ENCODE measurements at places on chromosomes 2 and 18.
A peak's percentile ranks its signal among the peaks of the same experiment; 100 is the strongest.

- DNase-seq, result no peak
Observed at GRCh38 chr18:24270358-24270936, 127.2 kb downstream of the OSBPL1A start.

DNA sequence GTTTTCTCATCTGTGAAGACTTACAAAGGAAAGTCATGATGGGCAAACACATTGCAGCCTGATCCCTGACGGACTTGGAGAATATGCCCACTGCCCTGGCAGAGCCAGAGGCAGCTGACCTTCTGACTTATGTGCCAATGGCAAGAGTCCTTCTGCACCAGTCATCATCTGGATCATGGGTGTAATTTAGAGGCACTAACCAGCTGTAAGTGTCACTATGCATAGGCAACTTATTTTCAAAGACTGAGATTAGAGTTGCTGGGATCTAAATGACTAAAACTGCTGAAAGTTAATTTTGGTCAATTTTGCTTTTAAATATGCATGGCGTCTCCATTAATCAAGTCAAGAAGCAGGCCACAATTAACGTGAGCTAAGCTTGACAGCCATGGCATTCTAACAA, 261.2 kb downstream of the BCL11A start:
- DNase-seq, result no peak

- DNase-seq, result no peak
Observed at GRCh38 chr2:211836409-211836808, 702.2 kb downstream of the ERBB4 start.

DNA sequence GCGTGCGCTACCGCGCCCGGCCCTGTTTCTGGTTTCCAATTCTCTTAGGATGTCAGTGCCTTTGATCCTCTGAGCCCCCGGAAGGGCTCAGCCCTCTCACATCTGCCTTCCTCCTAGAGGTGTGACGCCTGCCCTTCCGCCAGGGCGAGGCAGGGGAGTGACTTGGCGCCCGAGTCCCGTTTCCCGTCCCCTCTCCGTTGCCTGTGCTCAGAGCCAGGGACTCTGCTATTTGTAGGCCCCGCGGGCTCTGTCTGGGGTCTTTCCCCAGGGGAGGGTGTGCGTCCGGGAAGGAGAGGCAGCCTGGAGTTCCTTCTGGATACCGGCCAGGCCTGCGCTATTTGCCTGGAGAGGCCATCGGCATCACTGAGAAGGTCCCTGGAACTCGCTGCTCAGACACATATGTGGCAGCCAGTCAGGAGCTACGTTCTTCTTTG, 103.7 kb upstream of the TAF1B start:
- peak; percentile 88 for DNase-seq

- no peak for DNase-seq
Observed at GRCh38 chr2:56952871-56953270, 769.1 kb downstream of the CCDC85A start.

DNA sequence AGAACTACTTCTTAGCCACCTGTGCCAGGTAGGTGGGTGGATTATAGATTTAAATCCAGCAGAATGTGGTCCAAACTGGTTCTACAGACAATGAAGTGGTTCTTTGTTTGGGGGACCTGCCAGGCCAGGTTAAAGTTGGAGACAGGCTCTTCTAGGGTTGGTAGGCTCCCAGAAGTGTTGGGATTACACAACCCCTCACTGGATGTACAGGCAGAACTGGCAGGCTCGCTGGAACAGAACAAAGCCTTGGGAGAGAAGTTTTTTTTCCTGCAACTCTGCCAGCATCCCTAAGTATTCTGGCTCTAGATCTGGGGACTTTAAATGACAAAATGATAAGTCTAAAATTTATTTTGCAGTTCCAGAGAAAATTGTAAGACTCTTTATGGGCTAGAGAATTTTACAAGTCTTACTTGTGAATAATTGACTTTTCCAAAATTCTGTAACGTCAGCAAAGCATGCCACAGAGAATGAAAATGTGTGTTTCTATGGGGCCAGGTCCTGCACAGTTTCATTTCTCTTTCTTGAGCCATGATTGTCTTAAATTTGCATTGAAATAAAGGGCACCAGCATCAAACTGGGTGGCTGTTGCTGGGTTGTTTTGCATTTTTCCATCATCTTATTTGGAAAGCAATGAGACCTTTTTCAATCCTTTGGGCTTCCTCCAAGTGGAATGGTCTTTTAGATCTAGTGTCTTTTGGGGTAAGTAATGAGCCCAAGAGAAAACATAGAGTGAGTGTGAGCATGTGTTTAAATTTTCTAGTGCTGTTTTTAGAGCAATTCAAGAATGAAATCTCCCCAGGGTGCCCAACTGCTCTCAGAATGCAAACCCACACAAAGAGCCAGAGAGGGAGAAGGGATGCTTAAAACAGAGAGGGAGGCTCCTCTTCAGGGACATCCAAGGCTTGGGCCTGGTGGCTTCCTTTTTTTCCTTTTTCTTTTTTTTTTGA, 32.4 kb upstream of the ATL2 start:
- peak; percentile 30 for DNase-seq

DNA sequence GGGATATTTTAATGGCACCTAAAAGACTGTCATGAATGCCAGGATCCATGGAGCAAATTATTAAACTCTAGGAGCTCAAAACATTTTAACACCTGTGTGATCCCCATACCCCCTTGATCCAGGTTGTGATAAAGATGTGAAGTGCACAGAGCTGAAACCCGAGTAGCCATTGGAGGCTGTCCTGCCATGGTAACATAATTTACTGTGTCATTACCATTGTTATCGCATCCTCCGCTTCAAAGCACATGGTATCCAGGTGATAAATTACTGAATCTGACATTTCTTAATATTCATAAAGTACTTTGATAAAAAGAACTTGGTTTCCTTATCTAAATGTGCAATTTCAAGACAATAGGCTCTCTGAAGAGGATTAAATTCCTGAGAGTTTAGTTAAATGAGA, 109.3 kb downstream of the CHST9 start:
- no peak for DNase-seq

DNA sequence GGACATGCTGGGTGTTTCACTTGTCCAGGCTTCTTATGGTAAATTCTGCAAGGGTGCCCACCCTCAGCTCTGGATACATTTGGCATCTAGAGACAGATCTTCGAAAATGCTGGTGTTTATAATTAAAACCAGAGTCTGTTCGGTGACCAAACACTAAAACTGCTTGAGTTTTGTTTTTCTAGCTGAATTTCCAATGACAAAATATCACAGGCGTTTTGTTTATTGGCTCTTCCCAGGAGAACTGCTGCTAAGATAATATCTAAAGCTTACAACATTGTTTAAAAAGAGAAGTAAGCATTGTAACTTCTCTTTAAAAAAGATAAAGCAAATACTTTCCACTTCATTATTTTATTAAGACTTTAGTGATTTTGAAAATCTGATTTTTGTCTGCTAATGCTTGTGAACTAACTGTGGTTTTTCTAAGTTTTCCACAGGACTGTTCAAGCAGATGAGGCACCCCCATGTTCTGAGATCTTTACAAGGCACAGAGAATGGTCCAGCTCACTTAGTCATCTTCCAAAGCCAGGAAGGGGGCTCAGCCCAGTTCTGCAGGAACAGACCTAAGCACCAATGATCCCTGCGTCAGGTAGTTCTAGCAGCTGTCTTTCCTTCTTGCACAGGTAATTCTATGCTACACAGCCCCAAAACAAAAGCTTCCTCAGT, 94.8 kb upstream of the LTBP1 start:
- DNase-seq, result no peak

DNA sequence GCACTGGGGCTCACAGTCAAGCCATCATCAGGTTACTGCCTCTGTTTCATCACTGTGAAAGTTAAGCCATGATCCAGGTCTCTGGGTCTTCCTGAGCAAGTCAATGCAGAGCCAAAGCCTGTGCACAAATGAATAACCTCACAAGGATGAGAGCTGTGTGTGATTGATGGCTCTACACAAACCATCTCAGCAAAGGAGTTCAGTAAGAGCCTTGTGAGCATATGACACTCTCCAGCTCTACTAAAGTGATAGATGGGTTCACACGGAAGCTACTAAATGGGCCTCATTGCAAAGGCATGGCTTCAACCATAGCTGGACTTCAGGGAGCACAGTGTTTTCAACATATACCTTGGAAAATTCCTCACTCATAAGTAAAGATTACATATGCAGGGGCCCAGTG, 101.5 kb downstream of the AFF3 start:
- DNase-seq, result no peak

DNA sequence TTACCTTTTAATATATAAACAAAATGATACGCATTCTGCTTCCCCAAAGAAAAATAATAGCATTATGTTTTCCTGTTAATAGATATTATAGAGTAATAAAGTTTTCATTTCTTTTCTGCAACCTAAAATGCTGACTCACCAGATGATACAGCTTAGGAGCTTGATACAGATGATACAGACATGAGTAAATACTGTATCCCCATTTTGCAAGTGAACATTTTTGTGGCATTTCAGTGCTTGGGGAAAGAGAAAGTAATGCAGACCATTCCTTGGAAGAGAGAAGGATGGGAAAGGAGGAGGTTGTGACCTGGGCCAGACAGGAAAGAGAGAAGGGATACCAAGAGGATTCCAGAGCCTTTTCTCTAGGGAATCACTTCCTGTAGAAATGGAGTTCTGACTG, 97.5 kb upstream of the FSHR start:
- DNase-seq, result no peak

- DNase-seq, result no peak
Observed at GRCh38 chr2:15287447-15288184, 273.5 kb downstream of the NBAS start.

DNA sequence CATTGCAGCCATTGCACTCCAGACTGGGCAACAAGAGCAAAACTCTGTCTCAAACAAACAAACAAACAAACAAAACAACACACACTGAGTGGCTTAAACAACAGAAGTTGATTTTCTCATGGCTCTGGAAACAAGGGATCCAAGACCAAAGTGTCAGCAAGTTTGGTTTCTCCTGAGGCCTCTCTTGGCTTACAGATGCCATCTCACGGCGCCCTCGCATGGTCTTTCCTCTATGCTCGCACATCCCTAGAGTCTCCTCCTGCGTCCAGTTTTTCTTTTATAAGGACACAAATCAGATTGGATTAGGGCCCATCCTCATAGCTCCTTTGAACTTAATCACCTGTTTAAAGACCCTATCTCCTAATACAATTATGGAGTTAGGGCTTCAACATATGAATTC, 133.4 kb upstream of the LRRTM1 start:
- no peak for DNase-seq

DNA sequence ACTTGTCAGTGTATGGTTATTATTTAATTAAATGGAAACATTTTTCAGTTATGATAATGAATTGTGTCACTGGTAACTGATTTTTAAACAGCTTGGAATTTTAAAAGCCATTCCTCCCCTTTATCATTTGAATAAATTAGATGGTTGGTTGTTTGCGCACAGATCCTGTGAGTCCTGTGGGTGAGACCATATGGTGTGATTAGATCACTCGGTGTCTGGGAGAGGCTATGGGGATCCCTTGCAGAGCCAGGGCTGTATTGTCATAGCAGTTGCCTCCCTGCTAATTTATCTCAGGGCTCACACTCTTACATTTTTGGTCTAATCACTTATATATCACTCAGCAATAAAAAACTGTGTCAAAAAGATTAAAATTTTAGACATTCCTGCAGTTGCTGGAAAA, 133.5 kb downstream of the ASXL3 start:
- no peak for DNase-seq

GRCh38 chr2:187302116-187302515, 145.9 kb downstream of the CALCRL start:
- DNase-seq, result no peak

DNA sequence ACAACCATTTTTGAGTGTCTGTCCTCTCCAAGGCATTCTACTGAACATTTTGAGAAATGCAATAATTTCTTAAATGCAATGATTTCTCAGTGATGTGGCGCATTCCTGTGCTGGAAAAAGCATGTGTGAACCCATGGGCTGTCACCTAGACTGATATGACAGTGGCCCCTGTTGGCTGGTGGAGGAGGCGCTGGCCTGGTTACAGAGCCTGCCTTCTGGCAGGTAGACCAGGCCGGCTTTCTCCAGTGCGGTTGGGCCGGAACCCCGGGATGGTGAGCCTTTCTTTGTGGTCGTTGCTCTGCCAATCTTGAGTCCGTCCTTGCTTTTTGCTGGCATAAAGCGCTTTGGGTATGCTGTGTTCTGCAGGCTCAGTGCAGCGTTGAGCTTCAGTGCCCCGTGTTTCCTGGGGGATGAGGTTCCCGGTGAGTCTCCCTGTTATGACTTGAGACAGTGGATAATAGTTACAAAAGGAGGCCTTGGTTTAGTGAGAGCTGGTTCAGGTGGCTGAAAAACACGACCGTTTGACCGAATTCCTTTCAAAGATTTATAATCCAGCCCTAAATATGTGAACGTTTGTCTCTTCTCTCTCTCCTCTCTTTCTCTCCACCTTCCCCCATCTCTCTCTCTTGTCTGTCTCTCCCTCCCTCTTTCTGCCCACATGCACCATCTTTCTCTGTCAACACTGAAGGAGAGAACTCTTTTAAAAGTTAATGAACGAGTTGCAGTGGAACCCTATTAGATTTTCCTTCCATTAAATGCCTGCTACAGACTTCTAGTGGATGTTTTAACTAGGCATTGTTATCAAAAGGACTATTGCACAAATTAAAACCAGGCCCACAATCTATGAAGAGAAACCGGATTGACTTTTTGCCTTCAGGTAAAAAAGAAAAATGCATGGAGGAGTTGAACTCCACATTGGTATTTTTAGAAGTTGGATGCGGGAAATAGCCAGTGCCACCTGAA, 34.0 kb downstream of the TSHZ1 start:
- no peak for DNase-seq

- no peak for DNase-seq
Observed at GRCh38 chr2:15735484-15736326, 144.0 kb downstream of the DDX1 start.

- no peak for DNase-seq
Observed at GRCh38 chr18:9223356-9223755, 86.8 kb downstream of the ANKRD12 start.

Data from left ventricle myocardium inferior (tissue), 1 donor.